ENCODE measurements at places on chromosomes 2 and 18. TPM values are rescaled to one million over a fixed set of nuclear protein-coding genes. Genes with fewer than 3 reads are reported as not detected.

Gene DSG4
- not detected for total RNA-seq

Gene CASP10
- 58.9 TPM for total RNA-seq

Gene GAL3ST2
- not detected for total RNA-seq

Gene FAM110C
- total RNA-seq: 0.22 TPM

Gene HOXD4
- total RNA-seq: not detected

Gene MARS2
- 11.1 TPM for total RNA-seq

Gene KIAA2012
- not detected for total RNA-seq

Gene KHK
- 11.1 TPM for total RNA-seq

Gene PROM2
- total RNA-seq: 0.40 TPM

Gene ANKRD23
- total RNA-seq: 16.5 TPM

Gene ATG4B
- total RNA-seq: 81.5 TPM

Gene UGT1A8
- not detected for total RNA-seq

Gene NRP2
- 18.1 TPM for total RNA-seq

Gene CD28
- total RNA-seq: 132 TPM
